Gastroesophageal sphincter (tissue), 4 donors: ENCODE measurements at places on chromosomes 6 and 20.

DNA sequence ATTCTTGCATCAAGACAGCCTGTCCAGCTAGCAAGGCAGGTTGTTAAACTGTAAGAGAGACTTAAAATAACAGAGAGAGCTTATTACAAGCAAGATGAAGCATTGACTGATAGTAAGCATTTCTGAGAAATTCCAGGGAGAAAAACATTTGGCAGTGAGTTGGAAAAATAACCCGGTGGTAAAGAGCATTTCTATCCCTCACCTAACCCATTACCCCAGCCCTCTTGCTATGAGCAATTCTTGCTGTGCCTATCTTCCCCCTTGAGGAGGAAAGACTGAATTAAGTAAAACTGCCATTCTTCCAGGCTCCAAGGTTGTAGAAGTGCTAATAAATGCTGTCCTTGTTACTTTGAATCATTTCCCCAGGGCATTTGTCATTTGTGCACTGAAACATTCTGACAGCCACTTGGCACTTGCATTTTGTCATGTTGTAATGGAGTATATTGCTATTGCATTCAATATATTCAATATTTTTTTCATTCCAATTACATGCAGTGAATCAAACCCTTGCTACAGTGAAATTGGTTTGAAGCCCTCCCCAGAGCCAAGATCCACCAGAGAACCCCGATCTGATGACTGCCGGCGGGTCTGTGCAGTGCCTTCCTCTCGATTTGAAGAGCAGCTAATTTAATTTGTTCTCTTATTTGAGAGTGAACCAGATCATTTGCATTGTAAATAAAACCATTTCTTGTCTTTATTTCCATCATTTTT, 291.1 kb downstream of the HIVEP2 start:
- no peak for ATAC-seq

GRCh38 chr6:29907637-29908340, 34.5 kb upstream of the HLA-A start:
- ATAC-seq: no peak

DNA sequence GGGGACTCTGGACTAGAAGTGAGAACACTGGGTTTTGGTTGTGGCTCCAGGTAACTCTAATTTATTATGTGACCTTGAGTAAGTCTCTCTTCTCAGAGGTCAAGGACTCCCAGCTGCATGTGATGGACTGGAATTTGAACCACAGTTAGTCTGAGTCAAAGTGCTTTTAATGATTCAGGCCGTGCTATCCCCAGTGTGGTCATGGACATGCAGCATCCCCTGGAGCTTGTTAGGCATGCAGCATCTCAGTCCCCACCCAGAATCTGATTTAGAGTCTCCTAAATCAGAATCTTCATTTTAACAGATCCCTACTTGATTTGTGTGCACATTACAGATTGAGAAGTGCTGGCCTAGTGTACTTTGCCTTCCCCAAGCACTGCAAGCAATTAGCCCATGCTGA, 74.2 kb downstream of the TOX2 start:
- ATAC-seq: no peak

GRCh38 chr6:70415660-70416059, 2.4 kb downstream of the FAM135A start:
- no peak for ATAC-seq

DNA sequence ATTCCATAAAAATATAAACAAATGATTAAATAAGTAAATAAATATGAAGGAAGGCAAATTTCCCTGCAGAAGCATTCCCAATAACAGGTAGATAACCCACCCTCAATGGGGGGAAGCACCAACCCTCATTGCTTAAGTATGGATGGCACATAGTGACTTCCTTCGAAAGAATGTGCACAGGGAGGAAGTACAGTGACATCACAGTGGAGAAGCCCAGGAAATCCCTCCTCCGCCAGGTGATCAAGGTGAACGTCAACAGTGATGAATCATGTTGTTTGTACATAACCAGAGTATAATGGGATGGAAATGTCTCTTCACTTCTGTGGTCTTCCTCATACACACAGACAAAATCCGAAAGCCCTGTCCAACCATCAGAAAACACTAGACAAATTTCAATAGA, 267.9 kb downstream of the THBS2 start:
- no peak for ATAC-seq

DNA sequence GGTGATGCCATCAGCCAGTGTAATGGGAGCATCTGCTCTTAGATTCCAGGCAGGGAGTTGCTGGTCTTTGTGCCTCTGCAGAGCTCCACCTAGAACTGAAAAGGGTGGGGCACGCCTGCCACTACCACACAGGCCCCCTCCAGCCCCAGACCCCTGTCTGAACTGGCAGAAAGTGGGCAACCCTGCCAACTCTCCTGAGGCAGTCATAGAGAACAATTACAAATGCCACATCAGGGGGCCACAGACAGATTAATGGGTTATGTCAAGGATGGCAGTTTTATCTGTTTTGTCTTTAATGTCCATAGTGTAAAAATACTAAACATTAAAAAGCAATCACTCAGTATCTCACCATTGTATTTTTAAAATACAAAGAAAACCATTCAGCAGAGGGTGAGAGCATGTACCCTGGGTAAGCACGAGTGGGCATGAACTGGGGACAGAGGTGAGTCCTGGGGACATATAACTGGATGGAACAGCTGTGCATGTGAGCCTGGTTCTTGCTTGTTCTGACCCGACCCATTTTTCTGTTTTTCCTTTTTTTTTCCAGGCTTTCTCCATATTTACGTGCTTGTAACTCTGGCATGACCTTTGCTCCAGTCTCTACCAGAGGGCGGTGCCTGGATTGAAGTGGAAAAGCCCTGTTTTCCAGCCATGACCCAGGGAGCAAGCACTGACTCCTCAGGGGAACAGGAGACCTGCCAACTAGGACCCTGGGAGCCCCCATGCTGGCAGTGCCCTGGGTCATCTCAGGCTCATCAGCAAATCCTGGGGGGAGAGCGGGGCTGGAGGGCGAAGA, 8.2 kb downstream of the TRAF3IP2 start:
- no peak for ATAC-seq

DNA sequence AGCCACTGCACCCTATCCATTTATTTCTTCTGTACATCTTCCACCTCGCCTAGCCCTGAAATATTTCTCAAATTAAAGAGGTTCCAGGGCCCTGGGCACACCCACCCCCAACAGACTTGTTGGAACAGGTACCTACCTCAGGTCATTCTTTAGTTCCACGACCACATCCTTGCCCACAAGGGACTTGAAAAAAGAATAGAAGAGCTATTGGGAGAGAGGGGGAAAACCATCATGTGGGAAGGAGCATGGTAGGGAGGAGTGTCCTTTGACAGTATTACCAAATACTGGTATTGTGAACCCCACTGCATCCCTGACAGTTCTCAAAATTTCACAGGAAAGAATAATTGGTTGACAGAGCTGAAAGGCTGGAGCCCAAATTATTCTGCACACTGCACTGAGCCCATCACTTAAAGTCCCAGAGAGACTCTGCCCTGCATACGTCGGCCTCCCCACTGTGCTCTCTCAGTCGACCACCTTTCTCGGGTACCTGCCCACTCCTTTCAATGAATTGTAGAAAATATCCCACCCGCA, 762 bp downstream of the LSM2 start:
- ATAC-seq: peak; percentile 2

GRCh38 chr20:22354647-22355046, 229.7 kb downstream of the FOXA2 start:
- ATAC-seq: no peak
